ENCODE measurements at places on chromosomes 1 and 21.

DNA sequence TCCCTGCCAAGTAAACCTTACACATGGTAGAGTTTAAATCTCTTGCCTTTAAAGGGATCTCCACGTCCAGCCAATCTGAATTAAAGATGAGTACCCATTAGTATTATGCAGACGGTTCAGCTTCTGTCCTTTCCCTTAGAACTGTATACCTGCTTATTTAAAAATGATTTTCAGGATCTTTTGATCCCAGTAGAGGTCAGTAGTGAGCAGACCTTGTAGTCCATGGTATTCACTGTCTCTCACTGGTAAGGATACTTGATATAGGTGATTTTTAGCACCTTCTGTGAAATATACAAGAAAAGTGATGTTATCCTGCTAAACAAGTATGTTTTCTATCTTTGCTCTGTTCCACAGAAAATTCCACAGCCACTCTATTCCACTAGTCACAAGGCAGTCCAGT, 1211.6 kb upstream of the ADGRL4 start:
- peak; percentile 81 for DNase-seq

GRCh38 chr1:53732912-53733317, 6.0 kb downstream of the GLIS1 start:
- no peak for DNase-seq

GRCh38 chr1:34758751-34759150, 789 bp upstream of the GJB4 start:
- DNase-seq, result no peak

GRCh38 chr1:166165661-166166328, 1.0 kb downstream of the FAM78B start:
- DNase-seq, result no peak

DNA sequence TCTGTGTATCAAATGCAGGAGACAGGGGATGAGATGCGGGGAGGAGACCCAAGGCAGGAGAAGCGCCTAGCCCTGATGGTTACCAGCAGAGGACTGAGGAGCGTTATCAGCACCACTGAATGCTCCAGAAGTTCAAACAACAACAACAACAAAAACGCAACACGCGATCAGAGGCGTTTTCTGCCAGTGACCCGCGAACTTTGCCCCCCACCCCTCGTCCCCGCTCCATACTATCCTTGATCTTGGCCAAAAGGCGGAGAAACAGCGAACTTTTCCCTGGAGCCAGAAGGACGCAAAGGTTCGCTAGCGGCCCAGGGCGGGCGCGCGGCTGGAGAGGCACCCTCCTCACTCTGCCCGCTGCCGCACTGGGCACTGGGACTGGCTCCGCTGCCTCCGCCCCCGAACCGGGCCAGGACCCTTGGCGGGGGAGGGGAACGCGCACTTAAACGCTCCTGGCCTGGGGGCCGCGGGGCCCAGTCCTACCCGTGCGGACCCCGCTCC, 699 bp downstream of the ECHDC2 start:
- no peak for DNase-seq

DNA sequence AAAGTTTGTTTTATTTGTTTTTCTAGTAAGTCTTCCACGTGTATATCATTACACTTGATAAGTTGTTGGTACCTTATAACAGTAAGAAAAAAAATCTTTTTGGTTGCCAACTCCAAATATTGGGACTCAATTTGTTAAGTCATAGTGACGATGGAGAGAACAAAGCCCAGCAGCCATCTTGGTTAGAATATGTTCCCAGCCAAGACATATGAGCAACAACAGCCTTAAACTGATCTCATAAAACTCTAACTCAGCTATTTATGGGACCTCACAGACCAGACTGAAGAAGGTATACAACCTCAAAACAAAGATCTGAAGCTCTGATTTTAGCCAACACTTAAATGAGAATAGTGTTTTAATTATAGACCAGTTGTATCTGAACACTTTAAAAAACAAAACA, 281.3 kb downstream of the VAV3 start:
- DNase-seq, result no peak

GRCh38 chr1:81008293-81008692, 792.4 kb upstream of the ADGRL2 start:
- DNase-seq, result no peak

DNA sequence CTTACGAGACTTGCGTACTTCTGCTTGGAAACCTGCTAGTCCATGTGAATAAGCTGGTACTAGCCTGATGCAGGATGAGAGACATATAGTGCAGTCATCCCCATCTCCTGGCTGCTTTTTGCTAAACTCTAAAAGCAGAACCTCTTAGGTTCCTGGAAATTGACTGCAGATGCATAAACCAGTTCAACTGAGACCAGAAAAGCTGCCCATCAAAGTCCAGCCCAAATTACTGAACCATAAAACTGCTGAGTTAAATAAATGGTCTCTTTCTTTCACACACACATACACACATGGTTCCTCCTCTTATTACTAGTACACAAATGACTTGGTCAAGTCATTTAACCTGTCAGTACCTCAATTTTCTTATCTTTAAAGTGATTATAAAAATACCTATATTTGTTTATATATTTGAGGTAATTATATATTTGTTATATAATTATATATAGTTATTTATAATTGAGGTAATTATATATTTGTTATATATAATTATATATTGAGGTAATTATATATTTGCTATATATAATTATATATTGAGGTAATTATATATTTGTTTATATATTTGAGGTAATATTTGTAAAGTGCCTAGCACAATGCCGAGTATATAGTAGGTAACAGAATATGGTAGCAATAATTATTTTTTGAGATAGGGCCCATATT, 25.2 kb upstream of the RABGAP1L start:
- DNase-seq, result peak; percentile 68

DNA sequence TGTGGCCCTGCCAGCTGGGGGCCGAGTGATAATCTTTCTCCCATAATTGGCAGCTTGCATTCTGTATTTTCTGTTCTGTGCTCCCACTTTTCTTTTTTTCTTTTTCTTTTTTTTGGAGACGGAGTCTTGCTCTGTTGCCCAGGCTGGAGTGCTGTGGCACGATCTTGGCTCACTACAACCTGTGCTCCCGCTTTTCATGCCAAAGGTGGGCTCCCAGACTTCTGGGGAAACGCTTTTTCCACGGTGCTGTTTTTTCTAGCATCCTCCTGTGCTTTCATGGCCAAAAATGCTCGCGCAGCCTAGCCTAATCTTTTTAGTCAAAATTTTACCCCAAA, 585 bp upstream of the AHCTF1 start:
- no peak for DNase-seq

DNA sequence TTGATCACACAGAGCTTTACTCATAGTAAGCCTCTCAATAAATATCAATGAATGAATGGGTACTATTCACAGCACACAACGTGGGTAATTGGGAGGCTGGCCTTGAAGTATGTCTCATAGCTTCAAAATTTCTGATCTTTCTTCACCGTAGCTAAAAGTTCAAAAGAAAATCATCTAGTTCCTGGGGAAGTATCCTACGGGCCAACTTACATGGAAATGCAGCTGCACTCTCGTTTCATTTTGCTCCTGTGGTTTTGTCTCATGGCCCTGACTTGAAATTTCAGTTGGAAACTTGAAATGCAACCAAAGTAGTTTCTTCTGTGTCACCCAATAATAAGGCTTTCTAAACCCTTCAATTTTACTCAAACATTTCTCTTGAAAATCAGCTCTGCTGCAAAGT, 76.1 kb upstream of the CNIH3 start:
- no peak for DNase-seq

DNA sequence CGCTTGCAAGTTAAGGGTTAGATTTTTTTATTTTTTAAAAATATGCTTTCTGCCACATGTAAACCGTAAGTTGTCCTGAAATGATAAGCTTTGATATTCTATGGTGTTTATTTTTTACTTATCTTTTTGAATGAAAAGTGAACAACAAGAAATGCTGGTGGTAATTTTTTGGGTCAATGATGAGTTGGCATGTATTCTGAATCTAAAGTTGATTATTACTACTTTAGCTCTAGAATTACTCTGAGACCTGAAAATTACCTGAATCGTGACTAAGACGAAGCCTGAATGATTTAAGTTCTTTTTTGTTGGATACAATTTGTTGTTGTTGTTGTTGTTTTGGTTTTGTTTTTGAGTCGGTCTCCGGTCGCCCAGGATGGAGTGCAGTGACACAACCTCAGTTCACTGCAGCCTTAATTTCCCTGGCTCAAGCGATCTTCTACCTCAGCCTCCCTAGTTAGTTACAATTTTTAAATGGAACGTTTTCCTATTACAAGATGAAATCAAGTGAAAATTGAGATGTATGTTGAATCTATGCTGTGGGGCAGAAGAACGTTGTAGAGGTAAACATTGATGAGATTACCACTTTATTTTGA, 941 bp downstream of the RABGGTB start:
- no peak for DNase-seq

DNA sequence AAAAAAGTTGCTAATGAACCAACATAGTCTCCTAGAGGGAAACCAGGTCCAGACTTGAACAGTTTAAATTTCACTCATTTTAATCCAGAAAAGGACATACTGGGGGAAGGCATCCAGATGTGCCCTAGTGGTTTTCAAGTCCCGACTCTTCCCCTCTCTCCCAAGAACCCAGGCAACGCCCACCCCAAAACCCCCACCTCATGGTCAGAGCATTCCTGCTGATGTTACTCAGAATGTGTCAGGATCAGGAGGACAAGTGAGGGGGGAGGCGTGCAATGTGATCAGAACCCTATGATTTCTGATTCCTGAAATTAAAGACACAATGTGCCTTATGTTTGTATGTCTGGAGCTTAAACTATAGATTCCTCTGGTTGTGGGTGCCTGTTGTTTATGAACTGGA, 1.6 kb upstream of the CTSK start:
- no peak for DNase-seq

DNA sequence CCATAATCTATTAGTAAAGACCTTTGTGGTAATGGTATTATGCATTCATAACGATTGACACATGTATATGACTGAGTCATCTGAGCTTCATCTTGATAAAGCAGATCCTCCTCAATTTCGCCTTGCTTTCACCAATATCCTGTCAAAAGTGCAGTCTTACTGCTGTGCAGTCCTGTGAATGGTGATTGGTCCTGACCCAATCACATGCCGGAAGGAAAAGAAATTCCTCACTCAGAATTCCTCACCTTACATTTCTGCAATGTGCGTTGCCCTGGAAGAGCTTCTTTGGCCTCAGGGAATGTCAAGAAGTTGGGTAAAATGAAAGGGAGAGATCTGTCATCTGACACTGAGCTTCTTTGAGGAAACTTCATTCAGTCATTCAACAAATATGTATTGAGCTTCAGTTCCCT, 121.0 kb upstream of the TSPAN2 start:
- DNase-seq, result no peak

- no peak for DNase-seq
Measured at GRCh38 chr1:191618181-191618580, 540.1 kb upstream of the RGS18 start.

GRCh38 chr1:55061000-55061705, 21.8 kb downstream of the PCSK9 start:
- no peak for DNase-seq

DNA sequence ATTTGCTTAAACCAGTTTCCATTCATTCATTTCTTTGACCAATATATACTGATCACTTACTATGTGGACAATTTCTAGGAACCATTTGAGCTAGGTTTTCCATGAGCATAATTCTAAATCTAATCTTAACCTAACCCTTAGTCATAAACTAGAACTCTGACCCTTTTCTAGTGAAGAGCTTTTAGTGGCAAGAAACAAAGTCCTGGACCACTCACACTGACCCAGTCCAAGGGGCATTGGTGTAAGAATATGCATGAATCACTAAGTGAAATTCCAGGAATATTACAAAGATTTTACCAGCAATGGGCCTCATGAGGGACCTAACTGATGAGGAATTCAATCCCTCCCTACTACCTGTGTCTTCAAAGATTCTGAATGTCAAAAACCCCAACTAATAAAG, 40.6 kb upstream of the SLC2A1 start:
- no peak for DNase-seq

DNA sequence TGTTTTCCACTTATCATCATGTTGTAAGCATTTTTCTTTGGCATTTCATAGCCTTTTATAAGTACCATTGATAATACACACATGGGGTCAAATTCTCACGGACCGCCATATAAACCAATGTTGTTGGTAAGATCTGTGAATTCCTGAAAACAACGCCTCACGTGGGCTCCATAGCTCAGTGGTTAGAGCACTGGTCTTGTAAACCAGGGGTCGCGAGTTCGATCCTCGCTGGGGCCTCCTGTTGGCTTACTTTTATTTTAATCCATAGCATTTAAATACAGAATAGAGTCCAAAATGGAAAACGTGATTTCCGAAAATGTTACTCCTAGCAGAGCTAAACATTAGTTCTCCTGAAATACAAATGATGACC, 83.1 kb downstream of the HHIPL2 start:
- DNase-seq, result peak; percentile 87

DNA sequence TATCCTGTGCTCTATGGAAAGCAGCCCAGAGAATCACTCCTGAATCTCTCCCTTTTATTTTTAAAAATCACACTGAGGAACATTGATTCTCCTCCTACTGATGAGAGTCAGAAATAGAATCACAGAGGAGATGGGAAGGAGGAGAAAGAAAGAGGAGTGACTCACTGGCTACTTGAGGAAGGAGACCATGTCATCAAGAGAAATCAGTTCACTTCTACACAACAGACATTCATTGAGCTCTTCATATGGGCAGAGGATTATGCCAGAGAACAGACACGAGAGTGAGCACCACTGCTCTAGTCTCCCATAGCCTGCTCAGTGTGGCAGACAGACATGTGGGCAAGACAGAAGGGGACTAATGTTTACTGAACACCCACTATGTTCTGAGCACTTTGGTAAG, 44.2 kb downstream of the RAB3B start:
- DNase-seq, result no peak

DNA sequence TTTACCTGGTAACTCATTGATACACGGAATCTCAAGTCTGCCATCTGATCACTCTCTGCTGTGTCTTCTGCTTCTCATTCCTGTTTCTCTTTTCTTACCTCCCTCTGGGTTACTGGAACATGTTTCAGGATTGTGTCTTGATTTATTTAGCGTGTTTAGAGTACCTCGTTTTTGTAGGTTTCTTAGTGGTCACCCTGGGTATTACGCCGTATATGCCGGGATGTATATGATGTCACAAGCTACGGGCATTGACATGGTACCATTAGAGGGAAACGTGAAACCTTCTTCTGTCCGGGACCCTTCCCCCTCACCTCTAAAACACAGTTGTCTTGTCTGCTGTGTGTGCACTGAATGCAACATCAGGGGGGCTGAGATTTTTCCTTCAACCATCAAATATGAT, 2.8 kb downstream of the ACTRT2 start:
- DNase-seq, result peak; percentile 69

GRCh38 chr1:25831569-25832196, 11.9 kb downstream of the MTFR1L start:
- no peak for DNase-seq

DNA sequence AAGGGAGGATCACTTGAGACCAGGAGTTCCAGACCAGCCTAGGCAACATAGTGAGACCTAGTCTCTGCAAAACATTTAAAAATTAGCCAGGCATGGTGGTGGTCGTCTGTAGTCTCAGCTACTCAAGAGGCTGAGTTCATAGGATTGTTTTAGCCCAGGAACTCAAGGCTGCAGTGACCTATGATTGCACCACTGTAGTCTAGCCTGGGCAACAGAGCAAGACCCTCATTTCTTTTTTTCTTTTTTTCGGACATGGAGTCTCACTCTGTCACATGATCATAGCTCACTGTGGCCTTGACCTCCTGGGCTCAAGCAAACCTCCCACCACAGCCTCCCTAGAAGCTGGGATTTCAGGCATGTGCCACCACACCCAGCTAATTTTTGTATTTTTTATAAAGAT, 31.9 kb upstream of the RCC2 start:
- DNase-seq, result no peak

- no peak for DNase-seq
Measured at GRCh38 chr1:183251959-183252450, 65.9 kb downstream of the LAMC2 start.
